SJSA1 (cell line): ENCODE measurements at places on chromosomes 6 and 20.

DNA sequence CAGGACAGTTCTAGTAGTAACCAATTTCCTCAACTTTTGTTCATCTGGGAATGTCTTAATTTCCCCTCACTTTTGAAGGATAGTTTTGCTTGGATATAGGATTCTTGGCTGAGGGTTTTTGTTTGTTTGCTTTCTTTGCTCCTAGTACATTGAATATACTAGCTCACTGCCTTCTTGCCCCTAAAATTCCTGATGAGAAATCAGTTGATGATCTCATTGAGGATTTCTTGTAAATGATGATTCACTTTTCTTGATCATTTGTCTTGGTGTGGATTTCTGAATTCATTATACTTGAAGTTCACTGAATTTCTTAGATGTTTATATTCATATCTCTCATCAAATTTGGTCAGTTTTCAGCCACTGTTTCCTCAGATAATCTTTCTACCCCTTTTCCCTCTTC, 49.1 kb upstream of the PRDM1 start:
- H3K27ac ChIP-seq: peak overlapping the region; percentile 54
- H3K4me3 ChIP-seq: no peak overlapping the region
- DNase-seq: no peak
- peaks cover 13% of the 10 kb centered on the region for H3K4me1 ChIP-seq

- no peak overlapping the region for H3K27ac ChIP-seq
- no peak overlapping the region for H3K4me3 ChIP-seq
- DNase-seq: no peak
Observed at GRCh38 chr6:39073471-39074355, 25.1 kb downstream of the GLP1R start.

DNA sequence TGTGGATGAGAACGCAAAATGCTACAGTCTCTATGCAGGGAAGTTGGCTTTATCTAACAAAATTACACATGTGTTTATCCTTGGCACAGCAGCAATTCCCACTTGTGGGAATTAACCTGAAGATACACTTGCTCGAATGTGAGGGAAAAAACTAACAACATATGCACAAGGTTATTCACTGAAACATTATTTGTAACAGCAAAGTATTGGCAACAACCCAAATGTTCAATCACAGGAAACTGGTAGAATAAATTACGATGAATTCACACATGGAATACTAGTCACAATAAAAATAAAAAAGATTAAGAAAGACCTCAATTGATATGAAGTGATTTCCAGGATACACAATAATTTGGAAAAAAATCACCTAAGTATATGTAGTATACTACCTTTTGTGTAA, 68.1 kb upstream of the OGFRL1 start:
- no peak for DNase-seq
- no peak overlapping the region for H3K27ac ChIP-seq
- H3K4me3 ChIP-seq: no peak overlapping the region
- H3K27me3 ChIP-seq: no peaks in the 10 kb centered on the region
- H3K36me3 ChIP-seq: no peaks in the 10 kb centered on the region

GRCh38 chr6:26006086-26006939, 43.7 kb downstream of the TRIM38 start:
- no peaks in the 10 kb centered on the region for H3K27me3 ChIP-seq
- DNase-seq: no peak
- no peak overlapping the region for H3K27ac ChIP-seq
- H3K4me1 ChIP-seq: no peaks in the 10 kb centered on the region
- no peaks in the 10 kb centered on the region for H3K36me3 ChIP-seq

DNA sequence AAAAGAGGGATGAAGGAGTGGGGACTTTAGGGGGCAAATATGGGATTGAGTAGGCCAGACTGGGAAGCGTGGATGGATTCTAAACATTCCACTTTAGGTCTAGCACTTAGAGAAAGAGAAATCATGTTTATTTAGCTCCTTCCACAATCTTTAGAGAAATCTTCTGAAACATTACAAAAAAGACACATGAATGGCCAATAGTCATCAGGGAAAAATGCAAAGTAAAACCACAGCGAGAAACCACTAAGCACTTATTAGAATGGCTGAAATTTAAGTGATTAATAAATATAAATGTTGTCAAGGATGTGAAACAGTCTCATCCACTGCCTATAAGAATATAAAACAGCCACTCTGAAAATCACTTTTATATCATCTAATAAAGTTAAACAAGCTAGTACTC, 46.9 kb downstream of the HLA-A start:
- H3K4me1 ChIP-seq: no peaks in the 10 kb centered on the region
- H3K27ac ChIP-seq: no peak overlapping the region
- no peak for DNase-seq
- no peak overlapping the region for H3K4me3 ChIP-seq
- no peaks in the 10 kb centered on the region for H3K36me3 ChIP-seq

GRCh38 chr6:142320366-142320765, 18.6 kb downstream of the ADGRG6 start:
- DNase-seq: no peak
- H3K4me3 ChIP-seq: no peak overlapping the region
- H3K36me3 ChIP-seq: no peaks in the 10 kb centered on the region

- no peaks in the 10 kb centered on the region for H3K36me3 ChIP-seq
- H3K4me3 ChIP-seq: no peak overlapping the region
- H3K27ac ChIP-seq: no peak overlapping the region
- no peaks in the 10 kb centered on the region for H3K27me3 ChIP-seq
Observed at GRCh38 chr6:135875446-135875845, 23.9 kb downstream of the PDE7B start.

GRCh38 chr6:7587631-7588100, 2.3 kb upstream of the SNRNP48 start:
- H3K27me3 ChIP-seq: peaks cover 3% of the 10 kb centered on the region
- DNase-seq: no peak
- no peak overlapping the region for H3K4me3 ChIP-seq
- no peak overlapping the region for H3K27ac ChIP-seq
- peaks cover 7% of the 10 kb centered on the region for H3K4me1 ChIP-seq
- H3K36me3 ChIP-seq: peaks cover 14% of the 10 kb centered on the region

- DNase-seq: no peak
- H3K27me3 ChIP-seq: no peaks in the 10 kb centered on the region
Observed at GRCh38 chr6:71466362-71466761, 177.8 kb downstream of the OGFRL1 start.

DNA sequence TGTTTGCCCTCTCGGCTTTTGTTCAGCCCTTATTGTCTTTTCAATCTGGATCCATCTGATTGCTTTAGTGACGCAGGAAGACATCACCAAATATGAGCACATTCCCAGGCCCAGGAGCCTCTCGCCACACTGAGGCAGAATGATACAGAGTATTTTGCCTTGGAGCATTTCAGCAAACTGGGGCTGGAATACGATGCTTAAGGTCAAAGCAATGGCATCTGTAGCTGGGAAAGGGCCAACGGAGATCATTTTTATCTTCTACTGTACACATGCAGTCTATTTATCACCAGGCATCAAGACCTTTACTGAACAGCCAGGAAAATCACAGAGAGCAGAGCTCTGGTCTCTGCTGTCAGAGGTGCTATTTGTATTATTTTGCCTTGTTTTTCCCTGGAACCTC, 655.3 kb downstream of the RNF144B start:
- H3K4me1 ChIP-seq: no peaks in the 10 kb centered on the region
- no peak overlapping the region for H3K4me3 ChIP-seq
- DNase-seq: no peak
- H3K36me3 ChIP-seq: no peaks in the 10 kb centered on the region
- H3K27ac ChIP-seq: no peak overlapping the region

DNA sequence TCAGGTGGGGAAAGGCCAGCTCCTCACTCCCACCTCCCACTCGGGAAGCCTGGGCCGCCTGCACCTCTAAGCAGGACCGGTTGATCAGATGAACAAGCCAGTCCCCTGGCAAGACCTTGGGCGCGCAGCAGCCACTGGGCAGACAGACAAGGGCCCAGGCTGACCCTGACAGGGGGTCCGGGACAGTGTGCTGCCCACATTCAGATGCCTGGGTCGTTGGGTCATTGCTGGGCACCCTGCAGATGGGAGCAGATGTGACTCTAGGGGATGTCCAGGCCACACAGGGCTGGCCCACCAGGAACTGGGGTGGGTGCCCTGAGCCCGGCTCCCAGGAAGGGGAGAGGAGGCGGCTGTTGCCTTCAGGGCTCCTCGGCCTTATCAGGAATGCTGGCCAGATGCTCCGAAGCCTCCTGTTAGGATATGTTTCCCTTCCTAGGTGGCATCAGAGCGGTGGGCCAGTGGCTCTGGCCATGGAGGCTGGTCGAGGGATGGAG, 17.3 kb upstream of the FRMD1 start:
- no peaks in the 10 kb centered on the region for H3K27me3 ChIP-seq
- no peak overlapping the region for H3K4me3 ChIP-seq
- DNase-seq: no peak
- H3K4me1 ChIP-seq: no peaks in the 10 kb centered on the region
- H3K36me3 ChIP-seq: no peaks in the 10 kb centered on the region
- no peak overlapping the region for H3K27ac ChIP-seq

DNA sequence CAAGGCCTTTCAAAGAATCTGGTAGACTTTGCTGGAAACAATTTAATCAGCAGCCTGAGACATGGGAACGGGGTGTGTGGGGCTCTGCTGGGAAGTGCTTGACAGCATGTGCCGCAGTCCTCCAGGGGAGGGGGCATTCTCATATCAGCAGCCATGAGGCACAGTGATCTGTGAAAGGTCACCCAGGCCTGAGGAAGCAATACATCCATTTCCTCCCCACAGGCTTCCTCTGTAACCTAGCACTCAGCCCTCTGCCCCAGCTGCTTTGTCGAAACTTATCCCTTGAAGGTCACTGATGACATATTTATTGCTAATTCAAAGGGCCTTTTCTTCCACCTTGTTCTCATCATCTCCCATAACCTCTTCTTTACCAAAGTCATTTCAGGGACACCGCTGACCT, 103.3 kb downstream of the TNFAIP3 start:
- DNase-seq: no peak
- H3K36me3 ChIP-seq: no peaks in the 10 kb centered on the region
- H3K27me3 ChIP-seq: no peaks in the 10 kb centered on the region
- H3K27ac ChIP-seq: no peak overlapping the region
- no peak overlapping the region for H3K4me3 ChIP-seq

DNA sequence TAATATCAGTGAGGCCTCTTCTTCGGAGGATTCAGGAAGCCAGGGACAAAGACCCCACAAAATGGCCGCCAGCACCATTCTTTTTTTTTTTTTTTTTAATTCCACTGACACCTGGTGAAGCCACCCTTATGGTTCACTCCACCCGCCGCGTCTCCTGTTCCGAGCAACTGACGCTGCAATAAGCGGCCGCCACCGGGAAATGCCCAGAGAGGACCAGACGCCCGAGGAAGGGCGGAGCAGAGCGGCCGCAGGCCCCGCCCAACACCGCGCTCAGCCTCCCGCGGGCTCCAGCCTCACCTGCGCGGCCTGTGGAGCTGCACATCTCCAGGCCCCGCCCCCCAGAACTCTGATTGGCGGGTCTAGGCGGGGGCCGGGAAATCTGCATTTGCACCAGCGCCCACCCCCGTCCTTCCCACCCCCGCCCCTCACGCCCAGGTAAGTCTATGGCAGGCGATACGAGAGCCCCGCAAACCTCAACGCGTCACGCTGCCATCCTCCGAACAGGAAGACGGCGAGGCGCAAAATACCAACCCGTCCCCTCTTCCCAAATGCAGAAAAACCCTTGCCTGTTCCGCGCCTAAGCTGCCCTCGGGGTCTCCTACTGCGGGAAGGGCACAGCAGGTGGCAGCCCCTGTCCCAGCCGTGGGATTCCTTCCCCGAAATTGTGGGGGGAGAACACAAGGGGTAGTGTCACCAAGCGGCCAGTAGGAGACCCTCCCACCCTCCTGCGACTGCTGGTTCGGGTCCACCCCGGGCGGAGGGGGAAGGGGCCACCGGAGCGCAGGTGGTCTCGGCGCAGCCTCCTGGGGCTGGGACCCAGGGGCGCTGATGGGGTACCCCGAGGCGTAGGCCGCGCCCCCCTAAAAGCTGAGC, 960 bp downstream of the ATP9A start:
- H3K36me3 ChIP-seq: no peaks in the 10 kb centered on the region
- H3K4me1 ChIP-seq: peaks cover 26% of the 10 kb centered on the region
- DNase-seq: peak; percentile 25
- no peaks in the 10 kb centered on the region for H3K27me3 ChIP-seq
- peak overlapping the region; percentile 54 for H3K4me3 ChIP-seq

GRCh38 chr6:33105916-33106871, 30.4 kb downstream of the HLA-DPB1 start:
- no peaks in the 10 kb centered on the region for H3K4me1 ChIP-seq
- H3K27ac ChIP-seq: no peak overlapping the region
- H3K27me3 ChIP-seq: peaks cover 8% of the 10 kb centered on the region
- no peak overlapping the region for H3K4me3 ChIP-seq
- no peaks in the 10 kb centered on the region for H3K36me3 ChIP-seq

DNA sequence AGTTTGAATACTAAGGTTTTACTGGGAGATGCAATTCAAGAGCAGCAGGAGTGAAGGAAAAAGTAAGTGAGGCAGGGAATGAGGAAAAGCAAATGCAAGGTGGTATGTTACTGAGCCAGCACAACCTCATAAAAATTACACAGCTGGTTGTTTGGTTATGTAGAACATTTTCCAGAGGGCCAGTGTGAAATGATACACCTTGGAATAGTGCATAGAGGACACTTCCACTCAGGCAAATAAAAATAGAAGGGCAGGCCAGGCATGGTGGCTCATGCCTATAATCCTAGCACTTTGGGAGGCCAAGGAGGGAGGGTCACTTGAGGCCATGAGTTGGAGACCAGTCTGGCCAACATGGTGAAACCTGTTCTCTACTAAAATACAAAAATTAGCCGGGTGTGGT, 43.4 kb upstream of the POPDC3 start:
- no peak for DNase-seq
- no peaks in the 10 kb centered on the region for H3K36me3 ChIP-seq
- H3K4me1 ChIP-seq: no peaks in the 10 kb centered on the region
- no peaks in the 10 kb centered on the region for H3K27me3 ChIP-seq
- no peak overlapping the region for H3K27ac ChIP-seq
- no peak overlapping the region for H3K4me3 ChIP-seq

DNA sequence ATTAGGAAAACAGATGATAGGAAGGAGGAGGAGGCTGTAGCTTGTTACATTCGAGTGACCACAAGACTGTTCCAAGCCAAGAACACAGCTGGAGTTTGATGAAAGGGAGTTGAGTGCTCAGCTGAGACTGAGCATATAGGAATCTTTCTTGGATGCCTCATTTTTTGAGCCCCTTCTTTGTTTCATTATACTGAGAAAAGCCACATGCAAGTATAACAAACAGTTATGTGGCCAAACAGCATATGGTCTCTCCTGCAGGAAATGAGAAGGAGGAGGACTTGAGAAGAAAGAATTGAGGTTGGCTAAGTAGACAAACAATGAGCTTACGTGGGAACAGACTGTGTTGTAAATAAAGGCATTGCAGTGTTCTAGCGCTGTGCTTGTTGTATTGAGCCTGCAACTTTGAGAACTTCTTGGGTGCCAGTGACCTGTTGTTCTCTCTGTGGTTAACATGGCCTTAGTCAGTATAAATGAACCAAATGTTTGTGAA, 78.3 kb downstream of the AKAP7 start:
- H3K27me3 ChIP-seq: no peaks in the 10 kb centered on the region
- H3K36me3 ChIP-seq: no peaks in the 10 kb centered on the region
- peaks cover 8% of the 10 kb centered on the region; the same call in 1 of the 2 replicates for H3K4me1 ChIP-seq

GRCh38 chr6:90432041-90432775, 135.6 kb upstream of the BACH2 start:
- H3K4me3 ChIP-seq: no peak overlapping the region
- no peak overlapping the region for H3K27ac ChIP-seq
- H3K4me1 ChIP-seq: no peaks in the 10 kb centered on the region
- no peaks in the 10 kb centered on the region for H3K36me3 ChIP-seq

GRCh38 chr6:152233547-152234320, 403.4 kb downstream of the SYNE1 start:
- peak overlapping the region; percentile 65 for H3K27ac ChIP-seq
- H3K27me3 ChIP-seq: no peaks in the 10 kb centered on the region
- H3K4me1 ChIP-seq: peaks cover 11% of the 10 kb centered on the region
- H3K36me3 ChIP-seq: peaks cover 37% of the 10 kb centered on the region
- DNase-seq: no peak
